ENCODE measurements at places on chromosomes 11 and 22. TPM values are rescaled to one million over a fixed set of nuclear protein-coding genes. Genes with fewer than 3 reads are reported as not detected.

The KDM4E gene
- not detected for total RNA-seq

The SLC15A3 gene
- 2.6 TPM for total RNA-seq

GRCh38 chr11:80638296-80638695 is 1197.5 kb upstream of the TENM4 start:
- DNase-seq = no peak
- H3K27me3 ChIP-seq = no peaks in the 10 kb centered on the region
- no peak overlapping the region for H3K27ac ChIP-seq
- H3K4me1 ChIP-seq = no peaks in the 10 kb centered on the region

The TUBA8 gene
- 1.5 TPM for total RNA-seq

- H3K4me3 ChIP-seq = peak overlapping the region; percentile 13
- H3K36me3 ChIP-seq = no peaks in the 10 kb centered on the region
- H3K4me1 ChIP-seq = peaks cover 21% of the 10 kb centered on the region
- DNase-seq = peak; percentile 83
Measured at GRCh38 chr11:66720223-66720898, 8.7 kb downstream of the SPTBN2 start.

The LGALS12 gene
- not detected for total RNA-seq

The ACRV1 gene
- not detected for total RNA-seq

GRCh38 chr22:27842669-27843431 is 41.3 kb upstream of the MN1 start:
- no peak overlapping the region for H3K27ac ChIP-seq
- DNase-seq = no peak
- H3K4me3 ChIP-seq = no peak overlapping the region
- no peaks in the 10 kb centered on the region for H3K4me1 ChIP-seq

All from pancreas (tissue), 10 donors.